ENCODE measurements at places on chromosomes 2 and 18. TPM values are rescaled to one million over a fixed set of nuclear protein-coding genes. Genes with fewer than 3 reads are reported as not detected.

The AAMP gene
- total RNA-seq: 119 TPM

The ANKRD29 gene
- 1.2 TPM for total RNA-seq

The GKN2 gene
- not detected for total RNA-seq

The PDE1A gene
- not detected for total RNA-seq

The KCNJ3 gene
- 0.12 TPM for total RNA-seq

The PLA2R1 gene
- total RNA-seq: 1.3 TPM

The UNC80 gene
- total RNA-seq: not detected

The PPP1R7 gene
- total RNA-seq: 57.7 TPM

The CMPK2 gene
- 4.3 TPM for total RNA-seq

The C2orf15 gene
- total RNA-seq: 2.4 TPM

The ERICH2 gene
- total RNA-seq: not detected

The KCNS3 gene
- total RNA-seq: 16.2 TPM

The FRZB gene
- total RNA-seq: 0.07 TPM

The TUBB8B gene
- total RNA-seq: not detected

The CCDC74A gene
- 22.7 TPM for total RNA-seq
